ENCODE measurements at places on chromosomes 7 and 10.

DNA sequence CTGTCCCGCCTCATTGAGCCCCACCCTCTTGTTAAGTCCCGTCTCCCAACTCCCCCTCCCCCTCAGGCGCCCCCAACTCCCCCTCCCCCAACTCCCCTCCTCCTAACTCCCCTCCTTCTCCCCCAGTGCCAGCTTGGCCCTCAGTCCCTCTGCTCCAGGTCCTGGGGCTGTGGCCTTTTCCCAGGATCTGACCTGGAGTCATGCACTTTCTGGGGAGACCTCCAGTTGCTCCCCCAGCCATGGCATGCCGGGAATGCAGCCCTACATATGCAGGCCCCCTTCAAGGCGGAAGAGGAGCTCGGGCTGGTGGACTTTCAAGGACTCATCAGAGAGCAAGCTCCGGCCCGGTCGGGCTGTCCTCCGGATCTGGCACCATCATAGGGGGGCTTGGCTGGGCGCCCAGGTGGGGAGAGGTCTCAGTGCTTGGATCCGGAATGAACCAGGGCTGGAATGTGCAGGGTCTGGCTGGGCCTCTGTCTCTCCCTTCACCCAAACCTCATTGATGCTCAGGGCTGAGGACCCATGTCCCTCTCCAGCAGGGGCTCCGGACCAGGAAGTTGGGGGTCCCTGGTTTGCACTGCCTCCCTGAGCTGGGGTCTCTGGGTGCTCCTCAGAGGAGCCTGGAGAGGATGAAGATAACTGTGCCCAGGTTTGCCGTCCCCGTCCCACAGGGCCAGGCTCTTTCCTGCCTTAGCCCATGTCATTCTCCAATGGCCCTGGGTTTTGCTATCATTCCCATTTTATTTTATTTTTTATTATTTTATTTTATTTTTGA lies 41.1 kb downstream of the TMEM270 start:
- no peak for DNase-seq

DNA sequence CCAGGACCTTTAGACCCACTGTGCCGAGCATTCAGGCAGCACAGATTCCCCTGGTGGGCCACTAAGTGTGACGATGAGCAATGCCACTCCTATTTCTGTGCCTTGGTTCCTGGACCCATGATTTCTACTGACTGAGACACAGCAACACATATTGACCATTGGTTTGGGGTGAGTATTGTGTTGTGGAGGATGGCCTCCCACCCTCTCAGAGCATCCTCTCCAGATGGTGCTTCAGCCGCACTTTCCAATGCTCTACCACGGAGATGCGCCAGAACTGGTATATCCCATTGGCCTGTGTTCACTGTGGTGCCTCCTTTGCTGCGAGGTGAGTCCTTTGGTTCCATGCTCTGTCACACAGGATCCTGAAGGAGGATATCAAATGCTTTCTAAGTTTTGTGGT lies 10.1 kb upstream of the GDF10 start:
- no peak for DNase-seq

DNA sequence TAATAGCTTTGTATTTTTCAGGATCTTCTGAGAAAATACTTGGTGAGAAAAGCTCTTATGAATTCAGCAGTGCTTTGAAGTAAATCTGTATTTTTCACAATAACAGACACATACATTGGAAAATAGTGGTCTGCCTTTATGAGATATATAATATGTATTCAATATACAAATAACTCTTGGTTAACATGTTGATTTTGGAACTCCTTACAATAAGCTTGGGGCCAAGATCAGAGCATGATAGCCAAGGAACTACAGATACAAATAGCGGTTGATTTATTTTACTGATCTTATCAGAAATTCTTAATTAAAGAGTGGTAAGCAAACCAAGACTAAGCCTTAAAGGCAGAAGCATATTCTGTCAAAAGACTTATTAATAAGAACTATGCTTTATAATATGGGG lies 24.5 kb upstream of the NXPH1 start:
- DNase-seq = no peak

GRCh38 chr10:6406220-6407033 lies 173.6 kb downstream of the PRKCQ start:
- DNase-seq = no peak

GRCh38 chr7:45971661-45972175 lies 50.6 kb upstream of the IGFBP3 start:
- no peak for DNase-seq

- no peak for DNase-seq
Observed at GRCh38 chr7:97298561-97298960, 181.1 kb downstream of the SDHAF3 start.

- peak; percentile 52 for DNase-seq
Observed at GRCh38 chr10:104045151-104046089, 40.3 kb downstream of the COL17A1 start.

- no peak for DNase-seq
Observed at GRCh38 chr7:29192811-29193210, 1.8 kb upstream of the CHN2 start.

GRCh38 chr7:142890874-142891485 lies 5.4 kb upstream of the TRPV6 start:
- DNase-seq = no peak

DNA sequence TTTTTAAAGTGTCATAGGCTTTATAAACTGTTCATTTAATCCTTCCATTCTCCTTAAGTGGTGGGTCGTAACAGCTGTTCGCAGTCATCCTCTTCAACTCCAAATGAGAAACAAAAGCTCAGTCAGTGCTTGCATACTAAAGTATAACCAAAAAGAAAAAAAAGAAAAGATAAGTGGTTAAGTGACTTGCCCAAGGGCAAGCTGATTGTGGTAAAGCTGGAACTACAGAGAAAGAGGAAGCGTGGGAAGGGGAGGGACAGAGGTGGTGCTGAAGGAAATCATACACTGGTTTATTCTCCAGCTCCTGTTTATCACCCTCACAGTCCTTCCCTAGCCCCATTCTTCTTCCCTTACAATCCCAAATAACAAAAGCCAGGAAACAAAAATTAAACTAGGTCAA lies 29.6 kb downstream of the IDE start:
- no peak for DNase-seq

GRCh38 chr10:121261665-121262064 lies 336.6 kb downstream of the FGFR2 start:
- DNase-seq = no peak

DNA sequence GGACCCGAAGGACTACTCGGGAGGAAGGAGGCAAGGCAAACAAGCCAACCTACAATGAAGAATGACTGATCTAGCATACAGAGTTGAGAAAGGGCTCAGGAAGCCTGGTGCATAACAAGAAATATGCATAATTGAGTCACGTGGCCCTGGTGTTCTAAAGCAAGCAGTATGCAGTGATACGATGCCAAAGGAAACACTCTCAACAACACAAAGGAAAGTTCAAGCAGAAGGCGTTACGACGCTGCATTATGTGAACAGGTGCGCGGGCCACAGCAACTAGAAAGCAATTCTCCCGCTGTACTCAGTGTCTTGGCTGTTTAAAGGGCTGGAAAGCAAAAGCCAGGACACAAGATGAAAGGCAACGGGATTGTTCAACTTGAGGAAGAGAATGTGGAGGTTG lies 100.8 kb downstream of the PRTFDC1 start:
- no peak for DNase-seq

DNA sequence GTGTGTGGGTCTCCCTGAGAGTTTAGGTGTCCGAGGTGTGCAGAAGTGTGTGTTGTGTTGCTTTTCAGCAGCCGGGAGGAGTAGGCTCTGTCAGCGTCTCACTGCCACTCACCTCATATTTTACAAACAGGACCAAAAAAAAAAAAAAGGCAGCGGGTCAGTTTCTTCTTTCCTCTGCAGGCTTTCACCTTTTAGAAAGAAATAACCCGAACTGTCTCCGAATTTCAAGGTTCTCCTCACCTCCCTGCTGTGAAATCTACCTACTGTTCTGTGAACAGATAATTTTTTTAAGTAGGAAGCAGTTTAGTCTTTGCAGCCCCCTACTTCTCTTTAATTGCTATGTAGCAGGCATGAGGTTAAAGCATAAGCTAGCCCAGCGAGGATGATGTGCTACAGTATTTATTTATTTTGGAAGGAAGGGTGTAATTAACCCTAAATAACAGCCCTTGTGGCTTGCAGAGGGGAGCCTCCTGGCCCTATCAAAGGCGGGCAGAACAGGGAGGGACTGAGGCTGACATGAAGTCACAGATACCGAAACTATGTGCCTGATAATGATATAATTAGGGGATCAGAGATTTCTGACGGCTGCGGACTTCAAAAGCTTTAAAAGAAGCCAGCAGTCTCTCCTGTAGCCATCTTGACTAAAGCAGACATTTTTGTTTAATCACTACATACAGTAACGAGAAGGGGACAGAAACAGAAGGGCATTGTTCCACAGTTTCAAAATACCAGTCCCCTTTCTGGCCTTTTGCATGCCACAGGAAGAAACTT lies 1.6 kb downstream of the BAMBI start:
- DNase-seq = no peak

GRCh38 chr10:70762441-70763175 lies 22.6 kb downstream of the TBATA start:
- no peak for DNase-seq

DNA sequence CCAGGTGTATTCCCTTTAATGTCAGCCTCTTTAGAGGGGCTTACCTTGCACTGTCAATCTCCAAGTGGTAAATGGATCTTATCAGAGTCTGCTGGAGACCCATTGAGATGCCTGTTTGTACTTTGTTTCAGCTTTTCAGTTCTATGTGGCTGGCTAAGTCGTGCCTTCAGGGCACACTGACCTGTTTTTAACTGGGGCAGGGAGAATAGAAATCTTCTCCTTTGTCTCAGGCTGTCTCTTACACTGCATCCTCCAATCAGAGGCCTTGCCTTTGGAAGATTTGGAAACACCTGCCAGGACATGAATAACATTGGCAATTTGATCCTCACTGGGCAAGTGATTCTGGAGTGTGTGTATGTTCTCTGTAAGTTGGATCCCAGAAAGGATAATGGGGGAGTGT lies 65.0 kb downstream of the POU6F2 start:
- no peak for DNase-seq

DNA sequence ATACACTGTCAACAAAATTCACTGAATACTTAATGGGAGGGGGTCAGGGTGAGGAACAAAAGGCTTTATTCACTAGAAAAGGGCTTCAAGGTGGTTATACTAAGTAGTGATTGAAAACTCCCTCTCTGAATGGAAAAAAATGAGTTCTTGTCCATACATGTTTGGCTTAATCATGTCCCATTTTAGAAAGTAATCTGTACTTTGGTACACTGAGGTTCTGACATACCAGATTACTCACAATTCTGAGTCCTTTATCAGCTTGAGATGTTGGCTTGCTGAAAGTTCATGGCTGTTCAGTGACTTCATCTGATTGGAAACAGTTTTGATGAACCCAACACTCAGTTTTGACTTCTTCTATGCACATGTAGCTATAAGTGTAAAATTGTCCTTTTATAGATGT lies 12.8 kb upstream of the NOBOX start:
- DNase-seq = no peak

DNA sequence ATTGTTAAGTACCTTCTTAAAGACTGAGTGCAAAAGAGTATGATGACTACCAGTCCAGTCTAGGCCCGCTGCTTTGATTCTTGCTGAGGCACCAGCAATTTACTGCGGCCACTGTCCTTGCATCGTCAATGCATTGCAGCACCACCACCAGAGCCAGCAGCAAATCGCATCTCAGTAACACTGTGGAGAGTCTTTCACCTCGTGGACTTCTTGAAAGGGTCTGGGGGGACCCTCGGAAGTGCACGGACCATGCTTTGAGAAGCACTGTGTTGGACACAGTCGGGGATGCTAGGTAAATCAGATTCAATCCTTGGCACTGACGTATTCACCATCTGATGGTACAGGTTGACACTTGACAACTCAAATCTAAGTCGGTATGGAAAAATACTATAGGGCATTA lies 493.6 kb downstream of the RPS24 start:
- DNase-seq = no peak

GRCh38 chr10:14958872-14959220 lies 342 bp upstream of the MEIG1 start:
- no peak for DNase-seq

- no peak for DNase-seq
Observed at GRCh38 chr7:89761173-89761572, 393.1 kb upstream of the STEAP1 start.

GRCh38 chr7:96320442-96320841 lies 1.5 kb downstream of the SLC25A13 start:
- DNase-seq = no peak

DNA sequence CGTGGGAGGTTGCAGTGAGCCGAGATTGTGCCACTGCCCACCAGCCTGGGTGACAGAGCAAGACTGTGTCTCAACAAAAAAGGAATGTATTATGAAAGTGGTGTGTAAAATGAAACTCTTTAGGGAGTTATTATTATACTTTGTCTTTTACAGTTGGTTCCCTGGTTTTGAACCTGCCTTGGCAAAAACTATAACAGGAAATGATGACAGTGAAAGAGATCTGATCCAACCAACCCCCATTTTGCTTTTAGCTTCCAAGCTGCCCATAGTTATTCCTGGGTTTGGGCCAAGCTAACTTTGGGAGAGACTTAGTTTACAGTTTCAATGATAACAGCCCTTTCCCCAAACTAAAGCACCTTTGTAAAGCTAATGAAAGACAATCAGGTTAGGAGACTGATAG lies 34.1 kb upstream of the NMT2 start:
- no peak for DNase-seq

DNA sequence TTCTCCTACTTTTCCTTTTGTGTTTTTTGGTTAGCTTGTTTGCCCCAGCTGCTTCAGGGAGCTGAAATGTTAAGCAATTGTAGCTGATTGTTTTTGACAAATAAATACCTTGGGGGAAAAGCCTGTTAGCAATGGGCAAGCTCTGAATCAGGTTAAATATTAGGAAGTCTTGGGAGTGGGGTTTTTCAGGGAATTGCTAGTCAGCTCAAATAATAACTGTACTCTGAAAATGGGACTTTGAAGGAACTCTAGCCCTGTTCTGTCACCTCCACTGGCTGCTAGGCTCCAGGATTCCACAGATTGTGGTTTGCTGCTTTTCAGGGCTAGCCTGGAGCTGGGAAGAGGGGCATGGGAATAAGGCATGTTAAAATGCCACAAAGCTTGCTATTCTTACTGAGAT lies 39.5 kb downstream of the ADK start:
- no peak for DNase-seq

GRCh38 chr10:10314626-10315025 lies 703.0 kb upstream of the CELF2 start:
- DNase-seq = no peak

- peak; percentile 58 for DNase-seq
Observed at GRCh38 chr10:112208997-112209396, 25.4 kb upstream of the GPAM start.

DNA sequence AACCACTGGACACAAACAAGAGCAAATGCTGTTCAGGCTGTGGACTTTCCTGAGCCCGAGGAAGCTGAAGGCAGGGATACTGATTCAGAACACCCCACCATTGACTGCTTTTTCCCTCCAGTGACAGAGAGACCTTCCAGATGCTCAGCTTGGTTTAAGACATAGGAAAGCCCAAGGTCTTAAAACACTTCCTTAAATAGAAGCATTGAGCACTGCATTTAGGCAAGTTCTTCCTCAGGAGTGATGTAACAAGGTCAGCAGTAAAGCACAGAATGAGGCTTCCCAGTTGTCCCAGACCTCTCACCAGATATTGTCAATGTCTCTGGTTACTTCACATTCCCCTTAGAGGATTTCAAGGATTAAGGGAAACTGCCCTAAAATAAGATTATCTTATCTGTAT lies 19.6 kb upstream of the CDCA7L start:
- no peak for DNase-seq

All from GM04504 (cell line).